PC-9 (cell line): ENCODE measurements at places on chromosomes 4 and X. TPM values are rescaled to one million over a fixed set of nuclear protein-coding genes. Genes with fewer than 3 reads are reported as not detected.

GRCh38 chr4:23413631-23414030 is 476.2 kb downstream of the PPARGC1A start:
- no peak overlapping the region for H3K27ac ChIP-seq
- H3K27me3 ChIP-seq: no peaks in the 10 kb centered on the region
- no peaks in the 10 kb centered on the region for H3K36me3 ChIP-seq
- no peaks in the 10 kb centered on the region for H3K4me1 ChIP-seq
- no peak overlapping the region for H3K4me3 ChIP-seq
- no peak for DNase-seq

DNA sequence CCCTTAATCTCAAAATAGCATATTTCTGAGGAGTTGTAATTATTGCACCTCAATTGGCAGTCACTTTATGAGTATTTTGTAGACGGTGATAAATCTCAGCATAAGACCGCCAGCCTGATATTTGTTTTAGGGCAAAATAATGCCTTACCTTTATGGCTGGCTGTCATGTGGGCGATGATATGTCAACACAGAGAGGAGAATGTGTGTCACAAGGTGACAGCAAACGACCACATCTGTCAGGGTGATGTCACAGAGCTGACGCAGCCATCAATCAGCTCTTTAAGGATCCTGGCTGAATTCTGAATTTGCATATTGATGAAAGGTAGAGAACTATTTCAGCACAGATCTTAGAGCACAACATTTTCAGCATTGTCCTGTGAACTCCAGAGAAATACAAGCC is 209.7 kb downstream of the CEP135 start:
- H3K27ac ChIP-seq: no peak overlapping the region
- no peak for DNase-seq
- H3K4me3 ChIP-seq: no peak overlapping the region
- no peaks in the 10 kb centered on the region for H3K36me3 ChIP-seq
- H3K4me1 ChIP-seq: no peaks in the 10 kb centered on the region

- H3K4me1 ChIP-seq: no peaks in the 10 kb centered on the region
- H3K27me3 ChIP-seq: no peaks in the 10 kb centered on the region
- no peak overlapping the region for H3K4me3 ChIP-seq
Observed at GRCh38 chrX:45743906-45744625, 543.4 kb upstream of the DIPK2B start.

DNA sequence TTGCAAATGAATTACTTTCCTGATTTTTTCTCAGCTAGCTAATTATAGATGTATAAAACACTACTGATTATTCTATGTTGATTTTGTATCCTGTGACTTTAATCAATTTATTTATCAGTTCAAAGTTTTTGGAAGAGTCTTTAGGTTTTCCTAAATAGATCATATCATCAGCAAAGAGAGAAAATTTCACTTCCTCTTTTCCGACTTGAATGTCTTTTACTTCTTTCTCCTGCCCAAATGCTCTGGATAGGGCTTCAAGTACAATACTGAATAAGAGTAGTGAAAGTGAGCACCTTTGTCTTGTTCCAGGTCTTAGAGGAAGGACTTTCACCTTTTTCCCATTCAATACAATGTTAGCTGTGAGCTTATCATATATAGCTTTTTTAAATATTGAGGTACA is 417.9 kb downstream of the PDGFC start:
- no peaks in the 10 kb centered on the region for H3K27me3 ChIP-seq
- DNase-seq: no peak
- H3K27ac ChIP-seq: no peak overlapping the region
- no peaks in the 10 kb centered on the region for H3K4me1 ChIP-seq
- H3K36me3 ChIP-seq: no peaks in the 10 kb centered on the region

DNA sequence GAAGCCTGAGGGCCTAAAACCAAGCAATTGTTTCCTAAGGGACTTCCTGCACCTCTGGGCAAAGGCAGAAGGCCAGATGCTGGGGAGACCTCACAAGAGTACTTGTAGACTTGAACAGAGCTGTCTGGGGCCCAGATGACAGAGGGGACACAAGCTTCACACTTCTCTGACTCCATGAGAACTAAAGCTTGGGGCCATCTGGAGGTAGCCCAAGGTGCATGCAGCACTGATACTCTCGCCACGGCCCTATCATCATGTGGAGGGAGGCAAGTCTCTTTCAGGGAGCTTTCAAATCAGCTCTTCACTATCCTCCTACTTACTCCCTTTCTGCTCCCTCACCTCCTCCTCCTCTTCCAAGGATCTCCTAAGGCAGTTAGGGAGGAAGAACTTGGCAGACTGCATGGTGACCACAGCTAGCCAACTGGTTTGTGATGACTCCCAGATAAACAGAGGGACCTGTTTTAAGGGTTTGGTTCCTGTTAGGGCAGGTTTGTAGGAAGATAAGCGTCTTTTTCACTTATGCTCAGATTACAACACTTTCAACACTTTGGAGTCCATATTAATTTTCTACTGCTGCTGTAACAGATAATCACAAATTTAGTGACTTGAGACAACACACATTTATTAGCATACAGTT is 23.8 kb downstream of the MSL3 start:
- H3K4me3 ChIP-seq: no peak overlapping the region
- no peaks in the 10 kb centered on the region for H3K36me3 ChIP-seq
- H3K4me1 ChIP-seq: no peaks in the 10 kb centered on the region
- H3K27me3 ChIP-seq: no peaks in the 10 kb centered on the region
- no peak overlapping the region for H3K27ac ChIP-seq

DNA sequence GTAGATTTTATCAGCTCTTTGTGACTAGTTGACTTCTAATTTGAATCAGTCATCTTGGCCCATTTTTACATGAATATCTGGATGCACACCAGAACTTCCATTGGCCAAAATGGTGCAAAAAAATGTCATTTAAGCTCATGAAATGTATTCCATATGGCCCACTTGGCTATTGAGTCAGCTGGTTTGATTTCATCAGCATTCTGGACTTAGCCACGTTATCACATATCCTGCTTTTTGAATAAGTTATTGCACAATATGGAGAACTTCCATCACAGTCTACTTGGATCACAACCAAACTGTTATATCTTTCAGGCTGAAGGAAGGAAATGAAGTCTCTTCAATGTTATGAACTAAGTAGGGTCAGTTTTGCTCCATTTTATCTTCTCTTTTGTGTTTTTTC is 640.6 kb downstream of the PCDH7 start:
- H3K4me1 ChIP-seq: no peaks in the 10 kb centered on the region
- no peak for DNase-seq
- H3K27me3 ChIP-seq: no peaks in the 10 kb centered on the region
- no peak overlapping the region for H3K4me3 ChIP-seq

The ANXA10 gene
- 1.1 and 3.0 TPM in 2 replicates for total RNA-seq

The NSG1 gene
- total RNA-seq: not detected in 2 replicates

The PLP1 gene
- not detected in 2 replicates for total RNA-seq
